Left cardiac atrium (tissue), 4 donors: ENCODE measurements at places on chromosomes 1 and 21.

DNA sequence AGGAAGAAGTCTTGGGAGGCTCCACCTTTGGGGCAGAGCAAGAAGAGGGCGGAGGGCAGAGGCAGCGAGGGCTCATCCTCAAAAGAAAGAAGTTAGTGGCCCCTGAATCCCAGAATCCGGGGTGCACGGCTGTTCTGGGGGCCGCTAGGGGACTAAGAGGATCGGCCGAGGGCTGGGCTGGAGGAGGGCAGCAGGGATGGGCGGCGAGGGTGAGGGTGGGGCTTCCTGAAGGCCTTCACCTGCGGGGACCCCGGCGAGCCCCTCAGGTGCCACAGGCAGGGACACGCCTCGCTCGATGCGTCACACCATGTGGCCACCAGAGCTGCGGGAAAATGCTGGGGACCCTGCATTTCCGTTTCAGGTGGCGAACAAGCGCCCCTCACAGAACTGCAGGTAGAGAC, 23.9 kb downstream of the COL6A1 start:
- no peak for DNase-seq

DNA sequence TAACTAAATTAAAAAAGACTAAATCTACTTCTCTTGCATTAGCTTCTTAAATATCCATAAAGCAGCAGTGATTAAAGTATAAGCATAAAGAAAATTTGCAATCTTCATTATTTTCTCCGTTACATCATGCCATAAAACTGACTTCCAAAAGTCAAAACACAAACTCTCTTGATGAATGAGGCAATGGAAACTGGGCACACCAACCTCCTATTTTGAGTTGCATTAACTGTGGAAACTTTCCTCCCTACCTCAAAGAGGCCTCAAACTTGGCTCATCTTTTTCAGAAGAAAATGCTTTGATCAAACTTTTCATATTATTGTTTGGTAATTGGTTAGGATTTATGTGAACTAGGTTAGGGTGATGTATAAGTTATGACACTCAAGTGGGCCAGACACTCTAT, 4.1 kb upstream of the BTG3 start:
- no peak for DNase-seq

- no peak for DNase-seq
Observed at GRCh38 chr1:216742625-216743024, 19.4 kb upstream of the ESRRG start.

GRCh38 chr1:182617734-182618351, 13.7 kb upstream of the RGS16 start:
- no peak for DNase-seq

DNA sequence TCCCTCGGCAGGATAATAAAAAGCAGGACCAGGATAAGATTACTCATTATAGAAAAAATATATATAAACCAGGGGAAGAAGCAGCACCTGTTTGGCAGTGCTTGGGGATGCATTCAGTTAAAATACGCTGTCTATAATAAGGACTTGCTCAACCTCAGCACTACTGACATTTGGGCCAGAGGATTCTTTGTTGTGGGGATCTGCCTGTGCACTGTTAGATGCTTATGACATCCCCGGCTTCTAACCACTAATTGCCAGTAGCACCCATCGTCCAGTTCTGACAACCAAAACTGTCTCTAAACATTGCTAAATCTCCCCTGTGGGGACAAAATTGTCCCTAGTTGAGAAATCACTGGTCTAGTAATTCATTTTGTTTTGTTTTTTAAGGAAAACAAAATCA, 242.1 kb downstream of the SLC45A1 start:
- DNase-seq, result no peak

DNA sequence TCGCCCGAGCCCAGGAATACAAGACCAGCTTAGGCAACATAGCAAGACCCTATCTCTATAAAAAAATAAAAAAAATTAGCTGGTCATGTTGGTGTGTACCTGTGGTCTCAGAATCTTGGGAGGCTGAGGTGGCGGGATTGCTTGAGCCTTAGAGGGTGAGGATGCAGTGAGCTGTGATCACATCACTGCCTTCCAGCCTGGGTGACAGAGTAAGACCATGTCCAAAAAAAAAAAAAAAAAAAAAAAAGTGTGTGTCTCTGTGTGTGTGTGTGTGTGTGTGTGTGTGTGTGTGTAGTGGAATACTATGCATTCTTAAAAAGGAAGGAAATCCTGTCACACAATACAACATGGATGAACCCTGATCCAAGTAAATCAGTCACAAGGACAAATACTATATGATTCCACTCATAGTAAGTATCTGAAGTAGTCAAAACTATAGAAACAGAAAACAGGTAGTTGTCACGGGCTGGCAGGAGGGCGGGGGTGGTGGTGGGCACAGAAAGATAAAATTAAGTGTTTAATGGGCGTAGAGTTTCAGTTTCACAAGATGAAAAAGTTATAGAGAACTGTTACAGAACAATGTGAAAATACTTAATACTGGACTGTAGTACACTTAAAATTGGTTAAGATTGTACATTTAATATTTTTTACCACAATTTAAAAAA, 47.8 kb downstream of the SELENOF start:
- no peak for DNase-seq

GRCh38 chr1:62265956-62266935, 53.0 kb downstream of the KANK4 start:
- no peak for DNase-seq

DNA sequence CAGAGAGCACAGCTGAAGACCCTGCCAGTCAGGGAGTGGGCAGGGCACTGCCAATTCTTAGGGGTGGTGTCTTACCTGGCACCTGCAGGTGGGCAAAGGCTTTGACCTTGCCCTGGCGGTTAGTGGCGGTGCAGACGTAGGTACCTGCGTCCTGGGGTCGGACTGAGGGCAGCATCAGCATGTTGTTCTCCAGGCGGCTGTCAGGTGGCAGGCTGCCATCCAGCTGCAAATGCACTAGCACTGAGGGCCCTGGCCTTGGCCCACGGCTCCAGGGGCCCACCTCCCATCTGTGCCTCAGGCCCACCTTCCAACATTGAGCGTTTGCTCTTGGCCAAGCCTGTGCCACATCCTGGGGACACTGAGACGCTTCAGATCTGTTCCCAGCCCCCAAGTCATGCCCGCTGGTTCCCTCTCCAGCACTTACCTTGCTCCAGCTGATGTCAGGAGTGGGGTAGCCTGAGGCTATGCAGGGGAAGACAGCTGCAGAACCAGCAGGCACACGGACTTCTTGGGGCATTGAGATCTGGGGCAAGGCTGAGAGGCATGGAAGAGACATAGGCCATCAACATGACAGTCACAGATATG, 21.4 kb downstream of the LDLRAD2 start:
- no peak for DNase-seq

- no peak for DNase-seq
Observed at GRCh38 chr1:240304466-240304865, 212.8 kb downstream of the FMN2 start.

DNA sequence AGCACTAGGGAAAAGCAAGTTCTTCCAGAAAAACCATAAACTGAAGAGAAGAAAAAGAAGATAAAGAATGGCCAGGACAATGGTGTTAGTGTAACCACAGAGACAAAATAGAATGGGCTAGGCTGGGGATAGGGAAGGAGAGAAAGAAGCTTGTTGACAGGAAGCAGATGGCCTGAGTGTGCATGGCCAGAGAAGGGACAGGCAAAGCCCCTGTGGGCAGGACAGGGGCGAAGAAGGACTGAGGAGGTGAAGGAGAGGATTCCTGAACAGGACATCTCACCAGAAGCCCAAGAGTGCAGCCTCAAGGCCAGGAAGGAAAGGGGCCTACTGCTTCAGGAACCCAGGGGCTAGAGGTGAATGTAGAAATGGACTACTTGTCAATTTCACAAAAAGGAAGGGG, 29.3 kb downstream of the IQGAP3 start:
- no peak for DNase-seq

- DNase-seq, result no peak
Observed at GRCh38 chr1:58568271-58568860, 8.7 kb downstream of the TACSTD2 start.

- no peak for DNase-seq
Observed at GRCh38 chr1:36622741-36623648, 140.3 kb upstream of the CSF3R start.

GRCh38 chr1:154774175-154774855, 95.8 kb downstream of the KCNN3 start:
- no peak for DNase-seq

GRCh38 chr21:38780879-38781278, 24.9 kb upstream of the ETS2 start:
- no peak for DNase-seq

GRCh38 chr1:167126317-167126716, 32.4 kb downstream of the STYXL2 start:
- no peak for DNase-seq

GRCh38 chr1:78799926-78800325, 150.3 kb downstream of the IFI44 start:
- no peak for DNase-seq

DNA sequence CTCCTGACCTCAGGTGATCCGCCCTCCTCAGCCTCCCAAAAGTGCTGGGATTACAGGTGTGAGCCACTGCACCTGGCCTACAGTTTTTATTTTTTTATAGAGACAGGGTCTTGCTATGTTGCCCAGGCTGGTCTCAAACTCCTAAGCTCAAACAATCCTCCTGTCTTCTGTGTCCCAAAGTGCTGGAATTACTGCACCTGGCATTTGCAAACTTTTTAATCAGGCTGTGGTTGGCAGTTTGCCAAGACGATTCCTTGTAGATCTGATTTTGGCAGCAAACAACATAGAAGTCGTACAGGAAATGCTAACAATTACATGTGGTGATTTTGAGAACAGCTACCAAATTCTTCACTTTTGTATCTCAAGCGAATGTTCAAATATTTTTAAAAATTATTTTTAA, 10.1 kb downstream of the RBP7 start:
- DNase-seq, result peak; percentile 28

- no peak for DNase-seq
Observed at GRCh38 chr1:186443638-186444037, 17.3 kb downstream of the PDC start.

GRCh38 chr1:165910764-165911421, 83.5 kb downstream of the UCK2 start:
- DNase-seq, result peak; percentile 78

DNA sequence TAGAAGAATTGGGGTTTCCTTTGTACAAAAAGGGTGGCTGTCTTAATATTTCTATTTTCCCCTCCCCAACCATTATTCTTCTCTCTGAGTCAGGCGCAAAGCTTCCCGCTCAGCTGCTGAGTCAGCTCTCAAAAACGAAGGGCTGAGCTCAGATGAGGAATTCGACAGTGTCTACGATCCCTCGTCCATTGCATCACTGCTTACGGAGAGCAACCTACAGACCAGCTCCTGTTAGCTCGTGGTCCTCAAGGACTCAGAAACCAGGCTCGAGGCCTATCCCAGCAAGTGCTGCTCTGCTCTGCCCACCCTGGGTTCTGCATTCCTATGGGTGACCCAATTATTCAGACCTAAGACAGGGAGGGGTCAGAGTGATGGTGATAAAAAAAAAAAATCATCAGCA, 3.0 kb upstream of the TUFT1 start:
- DNase-seq, result no peak

DNA sequence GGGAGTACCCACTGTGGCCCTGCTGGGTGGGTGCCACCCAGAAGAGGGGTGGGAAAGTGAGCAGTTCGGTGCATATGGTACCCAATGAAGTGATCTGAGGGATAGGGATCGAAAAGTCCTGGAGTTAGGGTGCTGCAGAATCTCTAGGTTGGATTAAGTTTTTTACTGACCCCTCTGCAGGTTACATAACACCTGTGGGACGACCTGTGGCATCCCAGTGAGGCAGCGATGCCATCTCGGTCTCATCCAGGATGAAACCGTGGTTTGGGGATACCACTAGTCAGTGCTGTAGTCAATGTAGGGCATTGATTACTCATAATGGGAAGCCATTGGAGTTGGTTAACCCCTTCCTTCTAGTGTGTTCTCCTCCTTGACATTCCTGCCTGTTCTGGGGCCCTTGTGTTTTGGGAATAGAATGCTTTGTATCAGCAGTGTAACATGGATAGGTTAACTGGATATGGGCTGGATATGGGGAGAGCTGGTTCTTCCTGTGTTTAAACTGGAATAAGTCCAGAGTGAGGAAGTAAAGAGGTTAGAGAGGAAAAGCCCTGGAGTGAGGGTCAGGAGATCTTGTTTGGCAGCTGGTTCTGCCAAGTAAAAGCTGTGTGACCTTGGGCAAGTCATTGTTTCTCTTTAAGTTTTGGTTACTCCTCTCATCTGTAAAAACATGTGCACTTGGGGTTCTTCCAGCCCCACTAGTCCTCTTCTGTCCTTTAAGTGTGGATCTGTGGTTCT, 42.8 kb upstream of the ATF3 start:
- DNase-seq, result no peak

- DNase-seq, result no peak
Observed at GRCh38 chr1:20291645-20292084, 990 bp downstream of the VWA5B1 start.

- DNase-seq, result no peak
Observed at GRCh38 chr1:225464851-225465792, 37.3 kb upstream of the LBR start.

- no peak for DNase-seq
Observed at GRCh38 chr1:171739656-171740055, 2.2 kb downstream of the VAMP4 start.

GRCh38 chr1:116971965-116972673, 29.4 kb upstream of the CD101 start:
- no peak for DNase-seq

DNA sequence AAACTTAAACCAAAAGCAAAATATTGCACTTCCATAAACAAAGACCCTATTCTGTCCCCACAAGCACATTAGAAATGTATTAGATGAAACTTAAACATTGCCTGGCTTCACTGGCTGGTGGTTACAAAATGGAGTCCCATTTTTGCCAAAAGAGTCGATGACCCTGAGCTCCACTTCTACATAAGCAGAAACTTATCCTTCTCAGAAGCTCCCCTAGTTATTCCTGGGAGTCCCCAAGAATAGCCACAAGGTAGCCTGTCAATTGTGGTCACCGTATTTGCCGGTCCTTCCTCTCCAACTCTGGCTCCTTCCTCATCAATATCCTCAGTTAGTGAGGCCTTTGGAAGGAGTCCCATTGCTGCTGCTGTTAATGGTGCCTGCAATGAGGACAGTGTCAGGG, 37.3 kb downstream of the CDCP2 start:
- no peak for DNase-seq

DNA sequence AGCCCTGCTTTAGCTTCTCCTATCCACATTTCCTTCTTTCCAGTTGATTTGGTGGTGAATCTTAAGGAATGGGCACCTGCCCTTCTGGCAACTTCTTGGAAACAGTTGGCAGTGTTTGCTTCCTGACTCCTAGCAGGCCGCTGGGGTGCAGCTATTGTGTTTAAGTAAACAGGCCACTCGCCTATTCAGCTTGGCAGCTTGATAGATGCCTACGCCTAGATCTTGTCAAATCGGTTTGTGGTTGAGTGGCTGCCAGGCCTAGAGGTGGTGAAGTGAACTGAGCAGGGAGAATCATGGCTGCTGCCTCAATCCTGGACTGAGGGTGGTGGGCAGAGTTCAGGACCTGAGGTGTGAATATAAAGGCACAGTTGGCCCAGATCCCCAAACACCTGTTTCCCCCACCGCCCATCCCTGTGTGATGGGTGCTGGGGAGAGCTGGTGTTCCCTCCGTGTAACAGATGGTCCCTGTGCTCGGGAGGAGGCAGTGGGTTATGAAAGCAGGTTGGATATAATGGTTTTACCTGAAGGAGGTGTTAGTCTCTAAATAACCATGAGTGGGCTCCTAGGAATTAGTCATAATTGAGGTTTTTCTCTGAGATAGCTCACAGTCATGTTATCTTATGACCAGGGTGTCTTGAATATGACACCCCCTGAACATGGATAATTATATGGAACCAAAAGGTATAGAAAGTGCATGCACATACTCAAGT, 940 bp upstream of the PLA2G2C start:
- DNase-seq, result peak; percentile 55

- DNase-seq, result no peak
Observed at GRCh38 chr21:36664662-36664990, 34.3 kb upstream of the SIM2 start.

- no peak for DNase-seq
Observed at GRCh38 chr1:186454981-186455380, 5.9 kb downstream of the PDC start.
